Central memory CD4-positive, alpha-beta T cell (primary cell): ENCODE measurements at places on chromosomes 6 and 20.
A peak's percentile ranks its signal among the peaks of the same experiment; 100 is the strongest.

DNA sequence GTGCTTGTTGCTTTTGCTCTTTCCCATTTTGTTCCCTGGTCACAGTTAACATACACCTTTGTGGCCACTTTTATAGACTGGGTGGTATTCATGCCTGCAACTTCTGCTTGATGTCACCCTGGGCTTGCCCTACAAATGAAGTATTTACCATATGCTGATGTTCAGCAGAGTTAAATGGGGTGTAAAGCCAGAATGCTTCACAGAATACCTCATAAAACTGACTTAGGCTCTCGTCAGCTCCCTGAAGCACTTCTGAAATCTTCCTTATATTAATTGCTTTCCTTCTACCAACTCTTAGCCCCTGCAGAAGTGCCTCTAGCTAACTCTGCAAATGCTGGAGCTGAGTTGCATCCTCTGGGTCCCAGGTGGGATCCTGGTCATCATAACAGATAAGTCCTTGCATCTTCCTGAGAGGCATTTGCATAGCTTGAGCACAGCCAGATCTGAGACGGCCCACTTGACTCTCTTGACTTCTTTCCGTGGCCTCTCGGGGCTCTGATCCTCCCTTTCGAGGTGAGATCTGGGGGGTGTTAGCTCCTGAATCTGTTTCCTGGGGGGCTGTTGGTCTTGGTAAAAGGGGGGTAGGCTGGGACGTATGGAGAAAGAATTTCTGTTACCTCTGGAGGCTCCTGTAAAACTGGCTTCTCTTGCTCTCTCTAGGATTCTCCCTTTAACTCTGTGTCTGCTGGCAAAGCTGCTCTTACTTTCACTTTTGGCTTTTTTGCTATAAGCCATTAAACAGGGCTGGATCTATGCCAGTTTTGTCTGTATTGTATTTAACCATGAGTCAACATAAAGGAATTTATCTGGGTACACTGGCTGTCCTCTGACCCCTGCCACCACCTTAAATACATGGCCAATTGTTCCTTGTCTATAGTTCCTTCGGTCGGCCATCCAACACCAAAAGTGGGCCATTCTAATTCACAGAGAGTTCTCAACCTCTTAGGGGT is 223.0 kb upstream of the SYNCRIP start:
- DNase-seq, result no peak

DNA sequence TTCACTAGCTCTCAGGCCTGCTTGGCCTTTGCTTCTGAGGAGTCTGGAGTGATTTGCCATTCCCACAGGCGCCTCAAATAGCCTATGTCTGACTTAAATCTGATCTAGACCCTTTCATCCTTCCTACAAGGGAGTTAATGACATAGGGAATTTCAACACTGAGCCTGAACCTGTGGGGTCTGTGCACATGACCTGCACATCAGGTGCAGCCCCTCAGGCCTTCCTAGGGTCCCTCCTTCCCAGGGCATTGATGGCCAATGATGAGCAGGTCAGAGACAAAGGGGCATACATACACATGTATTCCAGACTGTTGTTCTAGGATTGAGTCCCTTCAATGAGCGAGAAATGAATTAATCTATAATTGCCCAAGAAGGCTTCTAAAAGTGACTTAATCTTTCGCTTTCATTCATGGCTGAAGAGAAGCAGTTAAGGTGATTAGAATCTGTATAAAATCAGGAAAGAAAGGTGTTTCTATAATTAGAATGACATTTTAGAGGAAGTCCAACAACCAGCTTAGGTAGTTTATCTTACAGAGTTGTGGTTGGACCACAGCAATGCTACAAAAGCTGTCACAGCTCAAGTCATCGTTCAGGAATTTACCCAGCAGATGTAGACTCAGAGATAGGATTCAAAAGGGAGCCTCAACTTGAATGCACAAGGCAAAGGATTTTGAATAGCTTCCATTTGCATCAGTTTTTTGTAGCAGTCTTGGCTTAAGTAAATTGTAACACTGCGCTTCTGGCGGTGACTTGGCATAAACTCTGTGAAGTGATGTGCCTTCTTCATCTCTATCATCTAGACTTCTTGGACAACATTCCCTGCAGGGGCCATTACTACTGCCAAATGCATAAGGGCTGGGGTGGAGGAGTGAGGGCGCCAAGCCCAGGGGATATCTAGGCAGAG is 27.0 kb upstream of the TBC1D7 start:
- peak; percentile 36 for DNase-seq

GRCh38 chr20:20837574-20838021 is 125.2 kb upstream of the RALGAPA2 start:
- no peak for DNase-seq

DNA sequence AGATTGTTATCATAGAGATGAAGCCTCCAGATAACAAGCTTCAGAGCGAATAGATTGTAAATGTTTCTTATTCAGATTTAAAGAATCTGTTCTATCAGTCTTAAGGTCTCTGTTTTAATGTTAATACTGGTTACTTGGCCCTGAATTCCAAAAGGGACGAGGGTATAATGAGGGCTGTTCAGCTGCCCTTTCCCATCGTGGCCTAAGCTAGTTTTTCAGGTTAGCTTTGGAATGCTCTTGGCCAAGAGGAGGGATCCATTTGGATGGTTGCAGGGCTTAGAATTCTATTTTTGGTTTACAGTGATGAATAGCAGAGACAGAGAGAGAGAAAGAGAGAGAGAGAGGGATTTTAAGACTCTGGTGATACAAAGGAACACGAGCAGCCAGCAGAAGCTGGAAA is 62.8 kb upstream of the UFL1 start:
- no peak for DNase-seq
